SHP77 (cell line): ENCODE measurements at places on chromosomes 5 and 9.
A peak's percentile ranks its signal among the peaks of the same experiment; 100 is the strongest.

- no peak for DNase-seq
These were observed 85.3 kb downstream of the TTLL11 start for GRCh38 chr9:122007837-122008236.

DNA sequence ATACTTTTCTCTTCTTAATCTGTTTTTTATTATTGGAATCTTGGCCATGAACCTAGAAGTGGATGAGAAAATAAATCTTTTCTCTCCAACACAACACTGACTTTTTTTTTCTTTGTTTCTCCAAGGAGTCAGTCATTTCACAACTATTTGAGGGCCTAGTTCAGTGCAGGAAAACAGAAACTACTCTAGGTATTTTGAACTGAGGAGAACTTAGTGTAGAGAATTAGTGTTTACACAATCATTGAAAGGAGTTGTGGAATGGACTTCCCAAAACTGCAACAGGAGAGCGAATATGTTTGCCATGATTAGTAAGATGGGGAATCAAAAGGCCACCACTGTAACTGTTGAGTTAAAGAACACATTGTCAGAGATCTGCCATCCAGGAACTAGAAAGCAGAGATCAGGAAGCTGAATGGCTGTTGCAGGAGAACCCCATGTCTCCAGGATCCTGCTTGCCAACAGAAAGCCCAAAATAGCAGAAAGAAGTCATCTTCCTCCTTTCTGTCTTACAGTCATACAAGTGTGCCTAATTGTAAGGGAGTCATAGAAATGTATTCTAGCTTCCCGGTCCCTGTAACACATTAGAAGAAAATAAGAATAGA is 20.3 kb upstream of the PCDH1 start:
- DNase-seq, result no peak

DNA sequence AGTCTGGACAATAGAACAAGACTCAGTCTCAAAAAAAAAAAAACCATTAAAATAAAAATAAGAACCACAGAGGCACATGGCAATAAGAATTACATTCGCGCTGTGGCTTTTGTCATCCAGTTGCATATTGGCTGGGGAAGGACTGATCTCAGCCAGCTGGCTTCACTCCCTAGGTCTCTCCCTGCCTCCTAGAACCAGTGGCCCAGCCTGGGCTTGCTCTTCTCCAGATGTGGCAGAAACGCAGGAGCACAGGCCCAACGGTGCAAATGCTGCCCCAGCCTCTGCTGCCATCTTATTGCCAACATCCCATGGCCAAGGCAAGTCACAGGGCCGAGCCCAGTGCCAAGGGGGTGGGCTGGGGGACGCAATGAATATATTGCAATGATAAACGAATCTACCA is 37.0 kb downstream of the NKX2-5 start:
- no peak for DNase-seq

DNA sequence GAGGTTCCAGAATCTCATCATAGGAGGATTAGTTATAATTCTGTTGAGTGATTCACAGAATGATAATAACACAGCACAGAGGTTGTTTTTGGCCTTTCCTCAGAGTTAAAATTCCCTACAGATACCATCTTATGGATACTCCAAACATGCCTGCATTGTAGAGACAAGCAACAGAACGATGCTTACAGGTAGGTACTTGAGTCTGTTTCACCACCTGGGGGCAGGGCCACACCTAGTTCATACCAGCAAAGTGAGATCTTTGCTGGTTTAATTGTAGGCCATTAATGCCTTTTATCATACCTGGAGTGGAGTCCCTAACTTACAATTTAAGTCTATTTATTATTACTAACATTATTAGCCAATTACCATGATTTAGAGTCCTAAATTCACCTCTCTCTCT is 416.5 kb upstream of the TLE4 start:
- no peak for DNase-seq

- no peak for DNase-seq
These were observed 276.8 kb downstream of the MCTP1 start for GRCh38 chr5:95007921-95008597.

- no peak for DNase-seq
These were observed 251.3 kb upstream of the RFX3 start for GRCh38 chr9:3777137-3777536.

DNA sequence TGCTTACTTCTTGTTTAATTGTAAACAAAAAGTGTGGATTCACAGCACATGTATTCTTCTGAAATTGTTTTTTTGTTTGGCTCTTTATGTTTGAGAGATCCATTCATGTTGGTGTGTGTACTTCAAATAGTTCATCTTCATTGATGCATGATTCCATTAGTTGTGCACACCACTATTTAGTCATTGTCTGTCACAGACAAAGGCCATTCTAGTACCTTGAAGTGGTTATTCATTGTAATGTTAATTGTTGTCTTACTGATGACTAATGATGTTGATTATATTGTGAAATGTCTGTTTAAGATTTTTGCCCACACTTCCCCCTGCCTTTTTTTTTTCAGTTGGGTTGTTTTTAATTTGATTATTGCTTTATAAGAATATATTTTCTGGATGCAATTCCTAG is 391.3 kb downstream of the DIRAS2 start:
- DNase-seq, result no peak

DNA sequence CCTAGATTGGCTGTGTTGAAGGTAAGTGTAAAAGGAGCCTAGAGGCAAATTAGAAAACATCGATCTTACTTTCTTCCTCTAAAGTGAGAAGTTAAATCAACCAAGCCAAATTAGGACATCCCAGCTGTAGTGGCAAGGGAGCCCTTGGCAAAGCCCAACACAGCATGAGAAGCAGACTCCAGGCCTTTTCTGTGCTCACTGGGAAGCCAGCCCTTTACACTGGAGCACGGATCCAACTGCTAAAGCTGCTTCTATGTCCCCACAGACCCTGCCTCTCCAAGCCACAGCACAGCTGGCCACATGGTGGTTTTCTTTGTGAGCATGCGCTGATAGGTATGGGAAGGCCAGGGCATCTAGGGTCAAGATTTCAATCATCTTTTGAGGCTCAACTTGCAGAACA is 94.1 kb downstream of the APBA1 start:
- DNase-seq, result no peak

DNA sequence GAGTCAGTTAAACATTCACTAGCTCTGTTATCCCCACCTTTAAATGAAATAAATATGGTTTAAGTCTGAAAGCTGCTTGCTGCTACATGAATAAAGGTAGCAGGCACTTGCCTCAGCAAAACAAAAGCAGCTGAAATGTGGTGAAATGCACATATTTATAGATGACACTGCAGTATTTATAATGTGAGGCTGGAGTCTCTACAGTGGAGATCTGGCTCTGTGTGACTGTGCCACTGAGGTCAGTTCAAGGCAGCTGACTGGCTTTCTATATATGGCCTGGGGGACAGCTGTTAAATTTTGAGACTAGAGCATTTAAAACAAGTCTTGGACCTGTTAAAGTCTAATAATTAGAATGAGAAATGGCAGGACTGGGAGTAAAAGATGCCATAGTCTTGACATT is 859.6 kb upstream of the SEMA6A start:
- DNase-seq, result no peak

- no peak for DNase-seq
These were observed 922 bp downstream of the LMX1B start for GRCh38 chr9:126614455-126615244.

DNA sequence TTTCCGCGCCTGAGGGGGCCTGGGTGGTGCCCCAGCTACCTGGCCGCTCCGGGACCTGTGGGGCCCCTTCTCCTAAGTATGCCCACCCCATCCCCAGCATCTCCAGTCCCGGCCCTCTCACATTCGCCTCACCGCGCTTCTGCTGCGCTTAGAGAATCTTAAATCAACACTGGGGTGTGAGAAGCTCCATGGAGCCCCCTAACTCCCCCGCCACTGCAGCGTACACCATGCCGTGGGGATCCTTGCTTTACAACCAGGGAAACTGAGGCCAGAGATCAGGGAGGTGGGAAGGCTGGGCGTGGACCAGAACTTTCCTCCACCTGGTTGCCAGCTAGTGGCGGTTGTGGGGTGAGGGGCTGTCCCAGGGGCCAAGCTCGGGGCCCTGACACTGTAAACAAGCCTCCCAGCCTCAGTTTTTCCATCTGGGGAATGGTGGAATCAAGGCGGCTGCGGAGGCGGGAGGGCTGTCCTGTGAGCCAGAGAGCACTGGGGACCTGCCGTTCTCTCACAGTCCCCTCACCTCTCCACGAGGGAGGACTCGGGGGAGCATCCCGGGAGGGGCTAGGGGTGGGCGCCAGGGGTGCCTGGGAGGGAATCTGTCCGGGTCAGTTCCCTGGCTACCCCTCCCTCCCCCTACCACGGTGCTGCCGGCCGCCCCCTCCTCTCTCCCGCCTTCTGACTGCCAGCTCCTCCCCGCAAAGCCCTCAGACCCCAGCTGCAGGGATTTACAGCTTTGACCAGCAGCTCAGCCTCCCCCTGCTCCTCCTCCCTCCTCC is 161.2 kb downstream of the C9orf50 start:
- no peak for DNase-seq

GRCh38 chr9:72564479-72565281 is 43.3 kb downstream of the TMC1 start:
- no peak for DNase-seq

- no peak for DNase-seq
These were observed 321.9 kb downstream of the ZSWIM6 start for GRCh38 chr5:61653807-61654580.

DNA sequence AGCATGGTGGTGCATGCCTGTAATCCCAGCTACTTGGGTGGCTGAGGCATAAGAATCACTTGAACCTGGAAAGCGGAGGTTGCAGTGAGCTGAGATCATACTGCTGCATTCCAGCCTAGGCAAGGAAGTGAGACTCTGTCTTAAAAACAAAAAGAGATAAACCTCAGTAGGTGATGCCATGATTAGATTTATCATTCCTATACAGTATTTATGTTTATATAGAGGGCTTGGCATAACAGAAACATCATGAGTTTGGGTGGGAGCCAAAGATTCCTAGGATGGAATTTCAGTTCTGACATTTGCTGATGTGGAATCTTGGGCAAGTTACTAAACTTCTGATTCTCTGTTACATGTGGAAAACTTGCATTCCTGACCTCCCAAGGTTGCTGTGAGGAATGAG is 22.3 kb downstream of the RFK start:
- DNase-seq, result no peak

GRCh38 chr5:1013238-1013947 is 4.8 kb downstream of the NKD2 start:
- no peak for DNase-seq

- no peak for DNase-seq
These were observed 28.1 kb downstream of the SLIT3 start for GRCh38 chr5:169272731-169273427.

DNA sequence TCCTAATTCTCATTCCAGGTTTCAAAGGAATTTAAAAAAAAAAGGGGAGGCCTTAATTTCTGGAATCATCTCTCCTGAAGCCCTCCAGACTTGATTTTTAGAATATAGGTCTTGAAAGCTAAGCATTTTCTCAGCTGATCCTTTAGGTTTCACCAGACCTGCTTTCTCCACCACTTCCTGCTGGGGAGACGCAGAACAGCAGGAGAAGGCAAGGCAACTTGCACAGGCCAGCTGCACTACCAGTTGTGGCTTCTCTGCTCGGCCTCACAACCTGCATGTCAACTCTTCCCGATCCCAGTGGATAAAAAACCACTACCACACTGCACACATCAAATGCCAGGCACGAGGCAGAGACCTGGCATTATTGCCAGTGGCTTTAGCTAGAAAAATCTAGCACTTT is 119.8 kb downstream of the SIL1 start:
- DNase-seq, result no peak

DNA sequence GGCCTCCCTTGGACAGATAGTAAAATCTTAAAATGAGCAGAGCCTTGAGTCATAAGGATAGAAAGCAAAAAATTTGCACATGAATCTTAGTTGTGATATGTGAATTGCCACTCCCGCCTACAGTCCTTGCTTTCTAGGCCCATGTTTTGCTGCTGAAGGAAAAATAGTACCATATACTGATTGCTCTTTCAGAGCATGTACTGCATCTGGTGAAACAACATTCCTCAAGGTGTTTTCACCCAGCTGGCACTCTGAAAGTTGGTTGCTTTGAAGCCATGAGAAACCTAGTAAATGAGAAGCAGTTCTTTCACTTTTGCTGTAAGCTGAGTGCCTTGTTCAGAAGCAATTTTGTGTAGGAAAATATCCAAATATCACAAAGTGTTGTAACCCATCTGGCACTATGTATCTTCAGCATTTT is 10.3 kb downstream of the CDC37L1 start:
- DNase-seq, result no peak

DNA sequence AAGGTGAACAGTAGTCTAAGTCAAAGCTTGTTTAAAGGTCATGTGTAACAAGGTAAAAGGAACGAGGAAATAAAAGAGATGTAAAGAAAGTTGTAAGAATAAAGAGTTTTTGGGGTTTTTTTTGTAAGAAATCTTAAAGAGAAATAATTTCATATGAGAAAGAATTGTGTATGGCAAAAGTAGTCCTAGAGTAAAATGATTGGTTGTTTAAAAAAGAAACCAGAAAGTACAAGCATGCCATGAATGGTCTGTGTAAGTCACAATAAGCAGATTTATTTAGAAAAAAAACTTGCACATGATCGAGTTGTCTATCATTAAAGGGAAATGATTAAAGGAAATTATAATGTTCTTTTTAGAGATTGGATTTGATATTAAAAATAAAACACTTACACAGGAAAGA is 172.6 kb upstream of the TUSC1 start:
- DNase-seq, result no peak

GRCh38 chr5:147360816-147361215 is 126.0 kb downstream of the STK32A start:
- no peak for DNase-seq

DNA sequence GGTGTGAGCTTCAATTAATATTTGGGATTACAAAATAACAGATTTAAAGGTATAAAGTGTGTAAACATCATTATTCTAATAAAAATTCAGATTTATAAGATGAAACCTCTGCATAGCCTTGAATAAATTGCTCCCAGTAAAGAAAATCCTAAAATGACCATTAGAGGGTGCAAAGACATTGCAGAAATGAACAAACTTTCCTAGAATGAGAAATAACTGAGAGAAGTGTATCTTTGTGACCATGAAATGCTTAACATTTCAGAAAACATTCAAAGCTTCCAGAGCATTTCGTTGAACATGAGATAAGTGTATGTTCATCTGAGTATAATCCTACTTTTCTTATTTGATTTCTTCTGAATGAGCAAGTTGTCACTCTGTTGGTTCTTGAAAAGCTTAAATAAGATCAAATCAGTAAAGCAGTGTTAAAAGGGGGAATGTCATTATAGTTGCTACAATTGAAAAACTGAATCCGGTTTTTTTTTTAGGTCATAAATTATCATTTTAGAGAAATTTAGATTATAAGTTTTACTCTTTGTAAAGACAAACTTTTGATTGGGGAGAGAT is 24.7 kb upstream of the NUDT12 start:
- peak; percentile 80 for DNase-seq
